ENCODE measurements at places on chromosomes 13 and 19.

GRCh38 chr13:85586422-85586831 is 212.8 kb downstream of the SLITRK6 start:
- DNase-seq: no peak

DNA sequence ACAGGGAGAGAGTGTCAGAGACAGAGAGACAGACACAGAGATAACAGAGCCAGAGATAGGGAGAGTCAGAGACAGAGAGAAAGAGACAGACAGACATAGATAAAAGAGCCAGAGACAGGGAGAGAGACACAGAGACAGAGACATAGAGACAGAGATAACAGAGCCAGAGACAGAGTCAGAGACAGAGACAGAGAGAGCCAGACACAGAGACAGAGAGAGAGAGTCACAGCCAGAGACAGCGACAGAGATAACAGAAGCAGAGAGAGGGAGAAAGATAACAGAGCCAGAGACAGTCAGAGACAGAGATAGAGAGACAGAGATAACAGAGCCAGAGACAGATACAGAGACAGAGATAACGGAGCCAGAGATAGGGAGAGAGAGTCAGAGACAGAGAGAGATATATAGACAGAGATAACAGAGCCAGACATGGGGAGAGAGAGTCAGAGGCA is 865 bp upstream of the TNFSF9 start:
- DNase-seq: no peak

DNA sequence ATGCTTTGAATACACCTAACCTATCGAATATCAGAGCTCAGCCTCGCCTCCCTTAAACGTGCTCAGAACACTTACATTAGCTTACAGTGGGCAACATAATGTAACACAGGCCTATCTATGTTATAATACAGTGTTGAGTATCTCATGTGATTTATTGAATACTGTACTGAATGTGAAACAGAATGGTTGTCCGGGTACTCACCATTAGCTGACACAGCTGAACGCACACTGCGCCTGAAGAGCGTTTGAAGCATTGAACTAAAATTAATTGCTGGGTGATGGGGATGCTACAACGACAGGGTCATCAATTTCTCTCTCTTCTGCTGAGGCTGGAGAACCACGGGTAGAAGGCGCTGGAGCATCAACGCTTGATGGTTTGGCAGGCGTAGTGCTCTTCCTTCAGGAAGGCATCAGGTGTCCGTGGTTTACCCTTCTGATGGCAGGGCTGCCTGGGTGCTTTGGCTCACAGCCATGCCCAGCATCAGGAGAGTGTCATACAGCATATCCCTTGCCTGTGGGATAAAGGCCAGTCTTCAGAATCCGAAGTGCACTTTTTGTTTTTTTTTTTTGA is 46.9 kb upstream of the UBE2L5 start:
- DNase-seq: no peak

DNA sequence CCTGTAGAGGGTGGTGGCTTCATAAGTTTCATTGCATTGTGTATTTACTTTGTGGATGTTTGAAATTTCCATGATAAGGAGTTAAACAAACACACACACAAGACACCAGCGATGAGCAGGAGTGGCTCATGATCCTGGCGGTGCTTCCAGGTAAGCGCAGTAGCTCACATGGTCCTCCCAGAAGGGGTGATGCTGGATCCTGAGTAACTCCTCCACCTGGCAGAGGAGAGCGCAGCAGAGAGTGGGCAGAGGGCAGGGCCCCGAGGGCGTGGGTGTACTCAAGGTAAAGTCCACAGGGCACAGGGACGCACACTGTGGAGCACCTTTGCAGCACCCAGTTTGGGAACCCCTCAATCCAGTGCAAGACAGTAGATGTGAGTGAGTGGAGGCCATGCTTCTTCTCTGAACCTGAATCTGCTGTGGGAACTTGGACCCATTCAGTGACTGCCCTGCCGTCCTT is 54.0 kb downstream of the RFX2 start:
- DNase-seq: no peak

GRCh38 chr19:15563325-15563794 is 51.7 kb upstream of the CYP4F8 start:
- DNase-seq: no peak

DNA sequence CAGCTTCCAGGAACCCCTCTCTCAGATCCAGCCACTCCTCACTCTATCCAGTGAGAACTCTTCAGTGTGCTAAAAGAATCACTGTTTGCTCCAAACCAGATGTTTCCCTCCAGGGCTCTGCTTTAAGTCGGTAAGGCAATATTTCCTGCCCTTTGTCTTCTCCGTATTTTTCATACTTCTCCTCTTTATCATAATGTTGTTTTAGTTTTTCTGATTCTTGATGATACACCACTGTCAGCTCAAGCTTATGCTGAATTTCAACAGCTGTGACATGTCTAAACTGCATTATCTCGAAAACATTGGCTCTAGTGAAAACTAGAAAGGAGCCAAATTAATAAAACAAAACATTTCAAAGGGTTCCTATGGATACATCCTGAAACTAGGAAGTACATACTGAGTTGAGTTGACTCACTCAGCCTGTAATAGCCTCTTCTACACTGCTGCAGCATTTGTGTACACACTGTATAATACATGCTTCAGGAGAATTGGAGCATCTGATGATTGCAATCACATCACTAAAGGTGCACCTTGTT is 39.8 kb downstream of the GPR180 start:
- peak; percentile 49 for DNase-seq

DNA sequence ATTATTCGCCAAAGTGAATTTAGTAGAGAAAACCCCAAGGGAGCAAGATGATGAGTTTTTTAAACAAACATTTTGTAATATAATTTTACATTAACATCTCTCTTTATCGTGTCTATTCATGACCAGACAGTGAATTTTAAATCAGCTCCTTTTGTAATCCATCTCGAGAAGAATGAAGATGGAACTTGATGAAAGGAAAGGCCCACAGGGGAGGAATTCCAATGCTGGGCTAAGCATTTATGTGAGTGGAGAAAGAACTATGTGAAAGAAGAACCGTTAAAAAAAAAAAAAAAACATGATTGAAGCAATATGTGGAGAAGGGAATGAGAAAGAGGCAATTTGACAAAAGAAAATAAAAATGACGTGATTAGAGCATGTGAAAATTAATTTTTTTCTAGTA is 170.6 kb downstream of the KCTD12 start:
- no peak for DNase-seq

DNA sequence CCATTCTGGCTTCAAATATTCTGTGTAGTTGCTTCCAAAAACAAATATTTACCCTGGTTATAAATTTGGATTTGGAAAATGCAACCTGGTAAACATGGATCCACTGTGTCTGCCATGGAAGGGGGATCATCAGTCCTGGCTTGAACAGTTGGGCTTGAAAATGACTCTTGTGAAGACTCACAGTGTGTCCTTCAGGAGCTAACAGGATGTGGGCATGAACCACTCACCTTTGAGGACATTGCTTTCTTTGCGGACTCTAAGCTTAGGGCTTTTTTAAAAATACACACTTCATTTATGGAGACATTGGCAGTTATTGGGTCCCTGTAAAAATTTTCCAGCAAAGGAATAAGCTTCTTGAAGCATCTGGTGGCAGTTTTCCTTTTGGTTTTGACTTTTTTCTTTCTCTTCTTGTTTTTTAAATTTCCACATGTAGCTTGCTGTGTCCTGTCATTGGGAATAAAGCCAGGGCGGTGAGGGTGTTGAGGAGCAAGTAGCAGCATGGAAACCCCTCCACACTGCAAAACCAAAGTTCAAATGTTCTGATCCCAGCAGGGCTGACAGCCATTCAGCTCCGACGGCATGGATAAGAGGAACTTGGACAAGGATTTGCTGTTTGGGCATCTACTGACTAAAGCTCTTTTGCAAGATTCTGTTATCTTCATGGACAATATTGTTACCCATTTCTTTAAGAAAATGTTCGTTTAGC is 39.5 kb upstream of the SERP2 start:
- no peak for DNase-seq

GRCh38 chr19:459724-460511 is 915 bp downstream of the SHC2 start:
- DNase-seq: no peak

DNA sequence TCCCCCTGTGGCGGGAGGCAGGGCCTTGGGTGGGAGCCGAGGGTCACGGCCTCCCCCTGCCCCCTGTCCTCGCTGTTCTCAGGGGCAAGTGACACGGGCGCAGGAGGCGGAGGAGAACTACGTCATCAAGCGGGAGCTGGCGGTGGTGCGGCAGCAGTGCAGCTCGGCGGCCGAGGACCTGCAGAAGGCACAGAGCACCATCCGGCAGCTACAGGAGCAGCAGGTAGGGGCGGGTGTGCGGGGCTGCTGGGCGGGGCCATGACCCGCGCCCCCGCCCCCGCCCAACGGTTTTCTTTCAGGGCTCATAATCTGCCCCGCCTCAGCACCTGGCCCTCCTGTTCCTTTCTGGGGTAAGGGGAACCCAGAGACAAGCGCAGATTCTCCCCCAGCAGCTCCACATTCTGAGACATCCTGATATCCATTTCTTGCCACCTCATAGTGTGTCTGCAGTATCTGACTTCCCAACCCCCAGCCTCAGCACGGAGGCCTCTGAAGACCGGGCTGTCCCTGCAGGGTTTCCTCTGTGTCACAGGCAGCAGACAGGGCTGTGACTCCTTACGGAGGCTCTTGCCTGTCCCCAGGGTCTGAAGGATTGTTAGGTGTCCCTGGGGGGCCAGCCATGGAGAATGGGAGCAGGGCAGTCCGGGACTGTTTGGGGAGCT is 15.9 kb downstream of the PRR36 start:
- no peak for DNase-seq

DNA sequence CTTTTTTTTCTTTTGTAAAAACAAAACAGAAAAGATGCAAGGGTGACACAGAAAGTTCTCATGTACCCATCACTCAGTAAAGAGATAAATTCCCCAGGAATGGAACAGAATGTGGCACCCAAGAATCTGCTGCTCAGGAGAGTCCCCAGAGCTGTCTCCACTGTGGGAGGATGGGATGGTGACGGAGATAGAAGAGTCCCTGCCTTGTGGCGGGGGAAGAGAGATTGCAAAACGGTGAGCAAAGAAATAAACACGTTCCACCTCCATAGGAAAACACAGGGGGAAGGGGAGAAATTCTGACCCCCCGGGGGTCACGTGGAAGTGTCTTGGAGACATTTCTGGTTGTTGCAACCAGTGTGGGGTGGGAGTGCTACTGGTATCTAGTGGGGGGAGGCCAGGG is 76.4 kb downstream of the INSR start:
- no peak for DNase-seq

GRCh38 chr13:66795636-66796035 is 434.5 kb downstream of the PCDH9 start:
- no peak for DNase-seq

GRCh38 chr13:48318377-48318811 is 14.8 kb downstream of the RB1 start:
- no peak for DNase-seq

- DNase-seq: no peak
Observed at GRCh38 chr19:18778076-18778389, 13.1 kb downstream of the COMP start.

DNA sequence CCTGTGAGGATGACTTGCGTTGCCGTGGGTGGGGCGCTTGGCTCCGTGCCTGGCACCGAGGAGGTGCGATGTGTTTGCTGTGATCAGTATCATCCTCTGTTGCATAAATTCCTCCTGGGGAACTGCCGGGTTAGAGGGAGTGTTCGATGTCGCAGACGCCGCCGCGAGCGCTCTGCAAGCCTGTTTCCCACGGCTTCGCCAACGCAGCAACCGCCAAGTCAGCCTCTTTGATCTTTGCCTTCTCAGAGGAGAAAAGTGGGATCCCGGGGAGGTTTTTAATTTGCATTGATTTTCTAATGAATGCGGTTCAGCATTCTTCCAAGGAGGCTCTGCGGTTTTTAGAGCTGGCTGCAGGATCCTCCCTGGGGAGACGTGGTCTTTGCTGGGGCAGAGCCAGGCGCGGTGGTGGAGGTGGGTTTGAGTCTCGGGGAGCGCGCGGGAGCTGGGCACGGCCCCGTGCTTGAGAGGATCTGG is 7.6 kb downstream of the GPR32 start:
- no peak for DNase-seq

- no peak for DNase-seq
Observed at GRCh38 chr19:4472174-4472974, at the start of gene HDGFL2. TSS of gene HDGFL2 (plus strand) at chr19:4472297. CDS start at chr19:4472351, 54 bp downstream.

DNA sequence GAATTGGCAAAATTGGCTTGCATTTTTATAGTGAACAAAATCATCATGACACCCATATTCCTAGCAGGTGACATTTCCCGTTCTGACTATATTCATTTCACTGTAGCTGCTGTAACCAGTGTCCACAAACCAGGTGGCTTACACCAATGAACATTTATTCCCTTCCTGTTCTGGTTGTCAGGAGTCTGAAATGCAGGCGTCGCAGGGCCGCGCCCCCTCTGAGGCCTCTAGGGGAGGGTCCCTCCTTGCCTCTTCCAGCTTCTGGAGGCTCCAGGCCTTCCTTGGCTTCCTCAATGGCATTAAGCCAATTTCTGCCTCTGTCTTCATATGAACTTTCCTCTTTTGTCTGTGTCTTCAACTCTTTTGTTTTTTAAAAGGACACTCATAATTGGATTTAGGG is 6.5 kb upstream of the RLN3 start:
- no peak for DNase-seq

All from amniotic stem cell (primary cell).